ENCODE measurements at places on chromosomes 11 and 22.

- DNase-seq, result no peak
These were observed 5.2 kb upstream of the LIF start for GRCh38 chr22:30251711-30252110.

DNA sequence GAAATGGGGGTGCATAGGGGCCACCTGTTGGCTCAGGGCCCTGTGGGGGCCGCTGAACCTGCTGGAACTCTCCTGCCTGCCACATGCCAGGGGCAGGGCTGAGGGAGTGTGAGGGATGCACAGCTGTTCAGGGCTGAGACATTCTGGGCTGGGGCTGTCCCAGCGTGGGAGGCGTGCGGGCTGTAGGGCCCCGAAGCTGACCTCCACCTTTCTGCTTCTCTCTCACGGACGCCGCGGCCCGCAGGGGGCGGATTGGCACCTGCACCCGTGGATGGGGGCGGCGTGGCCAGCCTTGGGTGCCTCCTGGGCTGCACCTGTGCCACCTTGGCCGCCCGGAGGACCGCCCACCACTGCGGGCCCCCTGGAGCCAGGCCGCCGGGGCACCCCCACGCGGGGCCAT is 4.1 kb downstream of the CCDC188 start:
- DNase-seq, result no peak

GRCh38 chr22:42711281-42711731 is 9.4 kb downstream of the A4GALT start:
- no peak for DNase-seq

GRCh38 chr22:18999008-18999407 is 62.9 kb upstream of the PRODH start:
- DNase-seq, result no peak

DNA sequence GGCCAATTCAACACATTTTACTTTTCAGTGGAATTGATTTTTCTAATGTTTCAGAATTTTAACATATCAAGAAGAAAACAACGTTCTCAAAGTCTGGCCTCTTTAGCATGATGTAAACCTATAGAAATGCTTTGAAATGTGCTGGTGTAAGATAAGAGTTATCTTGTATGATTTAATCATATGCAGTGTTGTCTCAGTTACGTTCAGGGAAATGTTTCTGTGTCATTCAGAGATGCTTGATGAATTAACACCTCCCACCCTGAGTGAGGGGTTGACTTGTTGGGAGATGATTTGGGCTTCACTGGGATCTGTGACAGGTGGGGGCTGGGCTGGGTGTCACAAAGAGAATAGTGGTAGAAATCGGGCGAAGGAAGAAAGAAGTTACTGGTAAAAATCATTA is 15.7 kb upstream of the MYO18B start:
- no peak for DNase-seq

DNA sequence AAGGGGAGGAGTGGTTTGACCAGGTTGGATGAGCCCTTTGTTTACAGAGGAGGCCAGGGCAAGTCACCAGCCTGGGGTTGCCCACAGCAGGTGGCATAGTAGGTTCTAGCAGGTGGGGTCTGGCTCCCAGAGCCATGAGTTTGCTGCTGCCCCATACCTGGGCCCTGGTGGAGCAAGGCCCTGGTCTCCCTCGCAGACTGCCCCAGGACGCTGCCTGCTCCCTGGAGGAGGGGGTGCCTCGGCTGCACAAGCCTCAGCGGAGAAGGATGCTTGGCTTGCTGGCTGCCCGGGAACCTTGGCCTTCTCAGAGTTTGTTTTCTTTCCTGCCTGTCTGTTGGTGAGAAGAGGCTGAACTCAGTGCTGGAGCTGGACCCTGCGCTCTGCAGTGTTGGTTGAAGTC is 54.9 kb downstream of the LRP5 start:
- DNase-seq, result no peak

DNA sequence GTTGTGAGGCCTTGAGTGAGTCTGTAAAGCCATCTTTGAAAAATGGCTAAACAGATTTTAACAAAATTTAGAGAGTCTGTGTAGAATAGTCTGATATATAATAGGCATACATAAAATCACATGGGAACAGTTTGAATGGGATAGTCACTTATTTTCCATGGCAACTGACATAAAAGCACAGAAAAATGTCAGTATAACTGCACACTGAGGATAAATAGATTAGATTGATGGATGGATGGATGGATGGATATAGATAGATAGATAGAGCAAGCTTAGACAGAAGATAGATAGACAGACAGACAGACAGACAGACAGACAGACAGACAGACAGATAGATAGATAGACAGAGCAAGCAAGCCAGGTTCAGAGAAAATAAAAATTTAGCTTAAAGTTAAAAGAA is 660.2 kb upstream of the API5 start:
- DNase-seq, result no peak

- no peak for DNase-seq
These were observed 11.3 kb downstream of the MUC5B start for GRCh38 chr11:1234054-1234720.

DNA sequence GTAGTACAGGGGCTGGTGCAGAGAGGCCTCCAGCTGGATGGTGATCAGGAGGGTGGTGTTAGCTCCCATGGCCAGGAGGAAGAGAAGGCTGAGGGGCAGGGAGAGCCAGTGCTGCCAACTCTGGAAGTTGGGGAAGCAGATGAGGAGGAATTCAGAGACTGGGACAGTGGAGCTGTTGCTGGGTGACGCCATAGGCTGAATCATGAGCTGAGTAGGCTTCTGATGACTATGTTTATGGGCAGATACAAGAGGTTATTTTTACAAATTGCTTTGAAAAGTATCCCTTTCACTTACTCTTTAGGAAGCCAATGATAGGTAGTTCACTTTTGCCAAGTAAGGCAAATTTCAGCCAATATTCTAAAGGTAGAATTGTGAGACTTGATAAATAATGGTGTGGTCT is 3.1 kb downstream of the OR56A1 start:
- DNase-seq, result no peak

- peak; percentile 54 for DNase-seq
These were observed 495 bp downstream of the GPR137 start for GRCh38 chr11:64285885-64286800.

GRCh38 chr11:69199583-69200315 is 44.0 kb downstream of the SMIM38 start:
- DNase-seq, result no peak

- DNase-seq, result no peak
These were observed 473.7 kb downstream of the JRKL start for GRCh38 chr11:96863520-96863919.

DNA sequence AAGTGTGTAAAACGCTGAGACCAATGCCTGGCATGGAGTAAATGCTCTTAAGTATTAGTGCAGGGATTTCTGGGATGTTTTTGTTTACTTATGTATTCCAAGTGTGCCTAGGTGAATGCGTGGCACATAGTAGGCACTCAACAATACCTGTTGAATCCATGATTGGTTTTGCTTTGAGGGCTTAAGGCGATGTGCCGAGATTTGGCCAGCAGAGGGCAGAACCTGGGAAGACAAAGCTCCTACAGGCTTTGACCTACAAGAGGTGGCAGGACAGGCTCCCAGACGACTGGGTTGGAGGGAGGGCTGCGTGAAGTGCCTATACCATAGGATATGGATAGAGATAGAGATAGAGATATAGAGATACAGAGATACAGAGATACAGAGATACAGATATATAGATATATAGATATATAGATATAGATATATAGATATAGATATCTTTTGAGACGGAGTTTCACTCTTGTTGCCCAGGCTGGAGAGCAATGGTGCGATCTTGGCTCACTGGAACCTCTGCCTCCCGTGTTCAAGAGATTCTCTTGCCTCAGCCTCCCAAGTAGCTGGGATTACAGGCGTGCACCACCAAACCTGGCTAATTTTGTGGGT is 13.9 kb downstream of the KCNE3 start:
- peak; percentile 57 for DNase-seq

- DNase-seq, result no peak
These were observed 60.5 kb downstream of the CD82 start for GRCh38 chr11:44625759-44626523.

- DNase-seq, result no peak
These were observed 2.8 kb downstream of the PARVB start for GRCh38 chr22:44026630-44027511.

DNA sequence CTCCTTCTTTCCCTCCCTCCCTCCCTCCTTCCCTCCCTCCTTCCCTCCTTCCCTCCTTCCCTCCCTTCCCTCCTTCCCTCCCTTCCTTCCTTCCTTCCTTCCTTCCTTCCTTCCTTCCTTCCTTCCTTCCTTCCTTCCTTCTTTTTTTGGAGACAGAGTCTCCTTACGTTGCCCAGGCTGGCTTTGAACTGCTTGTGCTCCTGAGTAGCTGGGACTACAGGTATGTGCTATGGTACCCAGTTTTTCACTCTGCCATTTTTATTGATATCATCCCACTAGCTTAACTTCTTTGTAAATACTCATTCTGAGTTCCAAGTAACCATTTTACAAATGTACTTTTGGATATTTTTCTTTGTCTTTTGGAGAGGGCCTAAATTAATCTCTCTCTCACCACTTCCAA is 336.8 kb upstream of the DDI1 start:
- no peak for DNase-seq

GRCh38 chr11:96293109-96293508 is 49.9 kb downstream of the MAML2 start:
- DNase-seq, result no peak

DNA sequence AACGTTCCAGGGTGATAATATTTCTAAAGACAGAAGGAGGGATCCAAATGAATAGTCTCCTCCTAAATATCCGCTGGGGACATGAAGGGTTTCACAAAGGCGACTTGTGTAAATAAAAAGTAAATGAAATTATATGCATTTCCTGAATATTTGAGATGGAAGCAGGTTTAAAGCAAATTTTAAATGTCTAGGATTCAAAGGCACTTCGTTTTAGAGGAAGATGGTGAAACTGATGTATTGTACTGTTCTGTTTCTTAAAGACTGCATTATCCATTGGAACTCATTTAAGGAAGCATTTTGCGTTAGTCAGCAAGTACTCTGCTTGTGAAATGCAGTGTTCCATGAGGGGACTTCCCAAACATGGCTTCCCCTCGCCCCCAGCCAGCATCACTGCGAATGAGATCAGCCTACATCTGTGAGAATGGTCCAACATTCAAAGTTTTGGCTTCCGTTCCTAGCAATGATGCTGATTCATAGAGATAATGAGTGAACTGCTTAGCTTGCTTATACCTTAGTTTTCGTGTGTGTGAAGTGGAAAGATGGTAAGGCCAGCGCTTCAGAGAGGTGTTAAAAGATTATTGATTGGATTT is 1.5 kb downstream of the RAB39A start:
- peak; percentile 30 for DNase-seq

DNA sequence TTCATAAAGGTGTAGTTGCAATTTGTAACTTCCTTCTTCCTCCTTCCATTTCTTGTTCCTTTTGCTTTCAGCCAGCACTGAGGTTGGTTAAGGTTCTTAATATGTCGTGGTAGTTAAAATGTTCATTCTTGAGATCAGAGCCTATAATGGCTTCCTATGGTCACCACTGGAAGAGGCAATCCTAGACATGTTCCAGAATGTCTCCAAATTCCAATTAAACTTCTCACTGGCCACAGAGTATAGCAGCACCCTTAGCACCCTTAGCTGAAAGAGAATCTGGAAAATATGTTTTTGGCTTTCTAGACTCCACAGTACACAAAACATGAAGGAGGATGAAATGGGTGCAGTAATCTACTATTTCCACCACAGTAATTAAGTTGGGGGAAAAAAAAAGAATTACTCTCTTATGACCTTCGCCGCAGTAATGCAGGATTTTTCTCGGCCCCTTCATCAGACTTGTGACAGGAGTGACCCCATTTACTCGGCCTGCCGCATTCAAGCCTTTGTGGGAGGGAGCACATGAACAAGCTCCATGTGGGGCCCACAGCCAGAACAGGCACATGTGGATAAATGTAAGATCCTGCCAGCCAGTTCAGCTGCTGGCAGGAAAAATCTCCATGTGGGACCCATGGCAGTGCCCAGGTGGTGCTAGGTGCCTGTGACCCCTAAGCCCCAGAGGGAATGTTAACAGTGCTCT is 348.8 kb upstream of the ARHGAP42 start:
- DNase-seq, result no peak

DNA sequence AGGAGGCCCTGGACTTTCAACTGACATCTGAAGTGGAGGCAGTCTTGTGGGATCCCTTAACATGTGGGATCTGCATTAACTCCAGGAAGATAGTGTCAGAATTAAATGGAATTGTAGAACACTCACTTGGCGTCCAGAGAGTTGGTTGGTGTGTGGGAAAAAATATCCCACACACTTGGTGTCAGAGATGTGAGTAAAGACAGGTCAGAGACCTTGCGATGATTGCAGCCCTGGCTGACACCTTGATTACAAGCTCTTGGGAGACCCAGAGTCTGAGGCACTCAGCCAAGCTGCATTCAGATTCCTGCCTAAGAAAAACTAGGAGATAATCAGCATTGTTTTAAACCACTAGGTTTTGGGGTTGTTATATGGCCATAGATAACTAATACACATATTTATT is 7.2 kb upstream of the TPCN2 start:
- DNase-seq, result no peak

GRCh38 chr22:35344956-35345690 is 35.8 kb upstream of the HMOX1 start:
- DNase-seq, result no peak

DNA sequence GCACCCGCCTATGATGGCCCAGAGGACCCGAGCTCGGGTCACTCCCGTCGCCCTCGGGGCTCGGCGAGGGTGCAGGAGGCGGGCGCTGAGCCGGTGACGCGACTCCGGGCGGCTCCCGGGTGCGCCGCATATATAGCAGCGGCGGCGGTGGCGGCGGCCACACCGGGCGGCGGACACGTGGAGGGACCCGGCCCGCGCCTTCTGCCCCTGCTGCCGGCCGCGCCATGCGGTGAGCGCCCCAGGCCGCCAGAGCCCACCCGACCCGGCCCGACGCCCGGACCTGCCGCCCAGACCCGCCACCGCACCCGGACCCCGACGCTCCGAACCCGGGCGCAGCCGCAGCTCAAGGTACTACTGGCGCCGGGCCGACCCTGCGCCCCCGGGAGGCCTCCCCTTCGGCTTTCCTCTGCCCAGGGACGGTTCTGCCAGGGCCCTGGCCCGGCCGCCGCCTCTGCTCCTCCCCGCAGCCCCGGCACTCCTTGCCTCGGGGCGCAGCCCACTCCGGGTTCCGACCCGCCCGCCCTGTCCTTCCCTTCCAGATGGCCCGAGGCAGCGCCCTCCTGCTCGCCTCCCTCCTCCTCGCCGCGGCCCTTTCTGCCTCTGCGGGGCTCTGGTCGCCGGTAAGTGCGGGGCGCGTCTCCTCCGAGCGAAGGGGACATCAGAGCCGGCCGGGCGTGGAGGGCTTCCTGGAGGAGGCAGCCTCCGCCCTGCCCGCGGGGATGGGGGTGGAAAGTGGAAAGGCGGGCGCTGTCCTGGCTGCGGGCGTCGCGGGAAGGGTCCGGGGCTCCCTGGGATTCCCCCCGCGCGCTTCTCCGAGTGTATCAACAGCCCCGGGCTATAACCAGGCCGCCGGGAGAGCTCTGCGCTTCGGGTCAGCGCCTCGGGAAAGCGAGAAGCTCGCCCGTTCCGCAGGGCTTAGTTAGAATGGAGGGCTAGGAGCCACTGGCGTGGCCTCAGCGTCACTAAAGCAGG is at the start of gene GAL:
Gene GAL (plus strand): TSS at position 160 of the 972 bp plus-strand sequence. CDS start 380 bp downstream, at position 540.
- DNase-seq, result no peak

- DNase-seq, result peak; percentile 65
These were observed 33.4 kb downstream of the FDX1 start for GRCh38 chr11:110463153-110463552.

- DNase-seq, result no peak
These were observed 81.5 kb upstream of the MYOD1 start for GRCh38 chr11:17637901-17638300.

Measured in NCI-H524 (cell line).